ENCODE measurements at places on chromosomes 16 and 17.

- peak; percentile 85 for DNase-seq
These were observed 47.2 kb downstream of the ARHGAP27 start for GRCh38 chr17:45385331-45385997.

GRCh38 chr17:67818110-67819002 is 6.9 kb upstream of the BPTF start:
- no peak for DNase-seq

DNA sequence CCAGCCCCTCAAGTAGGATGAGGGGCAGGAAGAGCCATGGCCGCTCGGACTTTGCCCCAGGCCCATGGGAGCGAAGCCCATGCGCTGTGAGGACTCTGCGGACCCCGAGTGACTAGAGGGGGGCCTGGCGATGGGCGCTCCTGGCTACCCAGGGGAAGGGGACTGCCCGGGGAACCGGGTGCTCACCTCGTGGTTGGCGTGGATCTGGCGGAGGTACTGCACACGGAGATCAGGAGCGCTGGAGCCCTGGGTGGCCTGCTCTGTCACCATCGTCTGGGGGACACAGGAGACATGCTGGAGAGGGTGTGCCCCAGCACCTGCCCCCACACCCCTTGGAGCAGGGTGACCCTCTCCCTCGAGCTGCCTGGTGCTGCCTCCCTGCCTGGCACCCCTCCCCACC is 11.0 kb downstream of the FAAP100 start:
- no peak for DNase-seq

DNA sequence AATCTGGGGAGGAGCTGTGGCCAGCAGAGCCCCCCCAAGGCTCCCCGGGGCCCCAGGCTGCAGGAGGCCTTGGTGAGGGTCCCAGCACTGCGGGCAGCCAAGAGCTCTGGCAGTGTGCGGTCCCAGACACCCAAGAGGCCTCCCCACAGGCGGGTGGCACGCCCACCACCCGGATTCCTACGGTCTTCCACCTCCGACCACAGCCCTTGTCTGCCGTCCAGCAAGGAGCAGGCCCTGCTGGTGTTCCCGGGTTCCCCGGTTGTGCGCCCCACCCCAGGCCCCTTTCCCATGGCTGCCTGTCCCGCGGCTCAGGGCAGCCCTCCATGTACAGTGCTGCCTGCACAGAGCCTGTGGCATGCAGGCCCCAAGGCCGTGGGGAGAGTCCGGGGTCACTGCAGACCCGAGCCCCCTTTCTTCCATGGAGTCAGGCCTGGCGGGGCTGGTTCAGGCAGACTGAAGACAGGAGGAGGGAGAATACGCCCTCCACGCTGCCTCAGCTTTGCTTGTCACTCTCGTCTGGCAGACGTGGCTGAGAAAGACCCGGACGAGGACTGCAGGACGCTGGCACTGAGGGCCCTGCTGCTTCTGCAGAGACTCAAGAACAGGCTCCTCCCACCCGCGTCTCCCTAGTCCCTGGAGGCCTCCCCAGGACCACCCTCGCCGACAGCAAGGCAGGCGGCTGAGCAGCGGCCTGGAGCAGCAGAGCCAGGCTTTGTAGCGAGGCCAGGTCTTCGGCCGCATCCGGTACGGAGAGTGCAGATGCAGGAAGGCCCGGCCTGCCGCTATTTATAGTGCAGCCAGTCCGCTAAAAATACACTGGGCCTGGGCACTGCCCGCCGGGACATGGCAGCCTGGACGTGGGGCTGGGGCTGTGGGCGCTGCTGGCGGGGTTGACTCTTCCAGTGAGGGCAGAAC is 16.4 kb downstream of the TELO2 start:
- no peak for DNase-seq

- no peak for DNase-seq
These were observed 166.2 kb upstream of the KCNJ16 start for GRCh38 chr17:69908626-69909368.

DNA sequence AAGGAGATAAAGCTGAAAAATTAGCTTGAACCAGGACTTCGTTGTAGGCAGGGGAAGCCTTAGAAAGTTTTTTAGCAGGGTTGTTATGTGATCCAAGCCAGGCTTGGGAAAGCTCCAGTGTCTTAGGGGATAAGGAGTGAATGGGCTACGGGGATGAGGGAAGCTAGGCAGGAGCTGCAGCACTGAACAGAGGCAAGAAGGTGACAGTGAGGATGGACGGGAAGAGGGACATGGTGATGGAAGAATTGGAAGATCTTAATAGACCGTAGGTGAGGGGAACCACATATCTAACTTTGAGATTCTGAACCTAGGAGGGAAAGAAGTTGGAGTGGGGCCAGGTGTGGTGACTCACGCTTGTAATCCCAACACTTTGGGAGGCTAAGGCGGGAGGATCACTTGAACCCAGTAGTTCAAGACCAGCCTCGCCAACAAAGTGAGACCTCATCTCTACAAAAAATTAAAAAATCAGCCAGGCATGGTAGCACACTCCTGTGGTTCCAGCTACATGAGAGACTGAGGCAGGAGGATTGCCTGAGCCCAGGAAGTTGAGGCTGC is 3.2 kb downstream of the RHBDL3 start:
- DNase-seq: no peak

DNA sequence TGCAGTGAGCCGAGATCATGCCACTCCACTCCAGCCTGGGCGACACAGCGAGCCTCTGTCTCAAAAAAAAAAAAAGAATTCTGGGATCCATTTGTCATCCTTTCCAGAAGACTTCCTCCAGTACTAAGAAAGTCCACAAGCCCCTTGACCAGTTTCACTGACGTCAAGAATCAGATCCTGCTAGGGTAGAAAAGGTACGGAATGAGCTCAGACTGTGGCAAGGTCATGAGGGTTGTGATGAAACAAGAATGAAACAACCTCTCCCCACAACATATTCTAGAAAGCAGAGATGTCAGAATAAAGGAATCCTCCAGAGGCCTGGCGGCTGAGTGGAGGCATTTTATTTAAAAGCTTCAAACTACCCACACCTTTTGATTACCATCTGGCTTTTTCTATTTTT is 29.9 kb downstream of the TRAF4 start:
- DNase-seq: no peak

- no peak for DNase-seq
These were observed 358.5 kb upstream of the PMFBP1 start for GRCh38 chr16:72530434-72530833.

- DNase-seq: no peak
These were observed 5.0 kb downstream of the BBS2 start for GRCh38 chr16:56514845-56515244.

DNA sequence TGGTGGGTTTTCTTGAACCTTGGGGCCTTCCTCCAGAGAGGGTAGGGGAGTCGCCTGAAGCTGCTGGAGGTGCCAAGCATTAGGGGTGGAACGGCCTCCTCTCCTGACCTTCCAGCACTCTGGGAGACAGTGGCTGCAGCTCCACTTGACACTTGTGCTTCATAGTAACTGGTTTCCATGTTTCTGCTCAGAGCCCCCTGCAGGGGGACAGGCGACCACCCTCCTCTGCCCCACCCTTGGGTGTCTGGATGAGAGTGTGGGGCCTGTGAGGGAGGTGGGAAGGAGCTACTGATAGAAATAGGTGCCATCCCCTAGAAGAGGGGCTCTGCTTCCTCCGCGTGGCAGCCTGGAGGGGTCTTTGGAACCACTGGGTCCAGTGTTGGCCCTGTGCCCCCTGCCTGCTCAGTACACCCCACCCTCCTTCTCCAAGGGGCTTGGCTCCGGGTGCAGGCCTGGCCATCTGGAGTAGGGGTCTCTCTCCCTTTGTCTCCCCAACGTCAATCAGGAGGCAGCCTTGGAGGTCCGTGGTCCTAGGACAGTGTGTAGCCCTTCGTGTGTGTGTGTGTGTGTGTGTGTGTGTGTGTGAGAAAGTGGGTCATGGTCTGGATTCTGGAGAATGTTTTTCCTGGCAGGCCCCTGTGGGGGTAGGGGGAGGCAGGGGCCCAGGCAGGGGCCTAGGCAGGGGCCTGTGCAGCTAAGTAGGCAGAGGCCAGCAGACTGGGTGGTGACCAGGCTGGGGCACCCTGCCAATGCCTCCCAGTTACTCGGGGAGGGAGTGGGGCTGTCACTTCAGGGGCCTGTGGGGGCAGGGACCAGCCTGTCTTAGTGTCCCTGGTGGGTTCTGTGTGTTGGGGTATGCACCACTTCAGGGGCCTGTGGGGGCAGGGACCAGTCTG is 4.9 kb downstream of the LASP1 start:
- DNase-seq: no peak

GRCh38 chr16:7458144-7458543 is 125.5 kb downstream of the RBFOX1 start:
- no peak for DNase-seq

DNA sequence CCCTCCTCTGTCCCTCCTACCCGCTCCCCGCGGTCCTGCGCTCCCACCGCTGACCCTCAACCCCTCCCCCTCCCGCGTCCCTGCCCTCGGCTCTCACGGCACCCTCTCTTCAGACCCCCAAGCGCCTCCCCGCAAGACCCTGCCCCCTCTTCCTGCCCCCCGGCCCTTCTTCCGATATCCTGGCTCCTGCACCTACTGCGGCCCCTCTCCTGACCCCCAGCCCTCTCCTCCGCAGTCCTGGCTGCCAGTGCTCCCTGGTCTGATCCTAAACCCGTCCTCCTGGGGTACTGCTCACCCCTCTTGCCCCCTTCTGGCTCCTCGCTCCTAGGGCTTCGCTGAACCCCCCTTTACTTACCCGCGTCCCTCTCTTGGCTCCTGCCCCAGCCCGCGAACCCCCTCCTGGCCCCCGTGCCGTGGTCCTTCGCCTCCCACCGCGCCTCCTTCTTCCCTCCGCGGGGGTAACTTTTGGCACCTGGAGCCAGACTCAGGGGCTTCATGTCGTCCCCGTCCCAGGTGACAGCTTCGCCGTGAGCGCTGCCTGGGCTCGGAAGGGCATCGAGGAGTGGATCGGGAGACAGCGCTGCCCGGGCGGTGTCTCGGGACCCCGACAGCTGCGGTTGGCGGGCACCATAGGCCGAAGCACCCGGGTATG is 839 bp downstream of the NKD1 start:
- no peak for DNase-seq

GRCh38 chr16:67760206-67760955 is 41.3 kb upstream of the GFOD2 start:
- no peak for DNase-seq

GRCh38 chr17:82400830-82401229 is 17.3 kb upstream of the HEXD start:
- no peak for DNase-seq

DNA sequence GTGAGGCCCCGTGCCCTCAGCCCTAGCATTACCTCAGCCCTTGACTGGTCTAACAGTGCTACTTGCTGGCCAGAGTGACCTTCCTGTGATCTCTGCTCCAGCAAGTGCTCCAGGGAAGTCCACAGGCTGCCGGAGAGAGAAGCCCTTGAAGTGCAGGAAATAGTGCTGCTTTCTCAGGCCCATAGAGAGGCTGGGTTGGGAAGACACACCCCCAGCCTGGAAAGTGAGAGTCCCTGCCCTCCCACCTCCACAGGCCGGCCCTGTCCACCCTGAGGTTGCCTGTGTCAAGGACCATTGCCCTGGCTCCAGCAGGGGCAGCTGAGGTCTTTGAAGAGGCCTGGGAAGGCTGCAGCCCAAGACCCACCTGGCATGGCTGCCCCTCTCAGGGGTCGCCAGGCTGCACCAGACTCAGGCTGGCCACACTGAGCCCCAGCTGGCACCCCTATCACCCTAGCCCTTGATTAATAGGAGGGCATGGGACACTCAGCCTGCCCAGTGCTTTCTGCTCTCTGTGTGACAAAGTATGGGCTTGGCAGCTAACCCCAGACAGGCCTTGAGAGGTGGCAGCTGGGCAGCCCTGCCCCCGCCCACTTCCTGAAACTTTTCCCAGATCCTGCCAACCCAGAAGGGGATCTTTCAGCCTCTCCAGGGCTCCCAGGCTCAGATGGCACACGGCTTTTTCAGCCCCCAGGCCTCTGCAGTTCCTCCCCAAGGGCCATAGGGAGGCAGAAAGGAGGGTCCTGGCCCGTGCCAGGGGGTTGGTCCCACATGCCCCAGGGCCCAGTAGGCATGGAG is 21.7 kb downstream of the ATP6V0D1 start:
- no peak for DNase-seq

GRCh38 chr17:19449656-19450055 is 38.6 kb downstream of the RNF112 start:
- no peak for DNase-seq

- no peak for DNase-seq
These were observed 265.5 kb upstream of the CCL2 start for GRCh38 chr17:33989361-33990148.

DNA sequence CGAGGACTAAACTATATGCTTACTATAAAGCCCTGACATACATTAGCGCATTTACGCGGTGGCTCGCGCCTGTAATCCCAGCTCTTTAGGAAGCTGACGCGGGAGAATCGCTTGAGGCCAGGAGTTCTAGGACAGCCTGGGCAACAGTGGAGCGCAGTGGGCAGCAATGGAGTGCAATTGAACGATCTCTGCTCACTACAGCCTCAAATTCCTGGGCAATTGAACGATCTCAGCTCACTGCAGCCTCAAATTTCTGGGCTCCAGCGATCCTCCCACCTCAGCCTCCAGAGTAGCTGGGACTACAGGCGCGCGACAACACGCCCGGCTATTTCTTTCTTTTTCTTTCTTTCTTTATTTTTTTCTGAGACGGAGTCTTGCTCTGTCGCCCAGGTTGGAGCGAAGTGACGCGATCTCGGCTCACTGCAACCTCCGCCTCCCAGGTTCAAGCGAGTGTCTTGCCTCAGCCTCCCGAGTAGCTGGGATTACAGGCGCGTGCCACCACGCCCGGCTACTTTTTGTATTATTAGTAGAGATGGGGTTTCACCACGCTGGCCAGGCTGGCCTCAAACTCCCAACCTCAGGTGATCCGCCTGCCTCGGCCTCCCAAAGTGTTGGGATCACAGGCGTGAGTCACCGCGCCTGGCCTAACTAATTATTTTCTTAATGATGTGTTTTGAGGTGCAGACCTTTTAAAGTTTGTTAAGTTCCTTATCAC is 506 bp upstream of the COG7 start:
- no peak for DNase-seq

GRCh38 chr17:55778389-55779118 is 27.7 kb downstream of the PCTP start:
- DNase-seq: no peak

DNA sequence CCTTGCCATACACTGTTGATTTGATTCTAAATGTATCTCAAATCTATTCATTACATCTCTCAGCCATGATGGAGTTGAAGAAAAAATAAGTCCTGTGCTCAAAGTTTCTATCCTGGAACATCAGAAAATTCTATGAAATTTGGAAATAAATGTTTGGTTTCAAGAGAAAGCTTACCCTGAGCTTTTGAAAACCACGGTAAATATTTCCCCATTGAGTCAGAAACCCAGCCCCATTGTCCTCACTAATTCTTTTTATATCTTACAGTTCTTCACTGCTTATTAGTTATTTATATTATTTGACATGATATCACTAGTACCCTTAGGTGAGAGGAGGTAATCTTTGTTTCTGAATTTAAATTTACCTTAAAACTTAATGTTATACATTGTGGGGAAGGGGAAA is 128.5 kb downstream of the MRTFB start:
- DNase-seq: no peak

DNA sequence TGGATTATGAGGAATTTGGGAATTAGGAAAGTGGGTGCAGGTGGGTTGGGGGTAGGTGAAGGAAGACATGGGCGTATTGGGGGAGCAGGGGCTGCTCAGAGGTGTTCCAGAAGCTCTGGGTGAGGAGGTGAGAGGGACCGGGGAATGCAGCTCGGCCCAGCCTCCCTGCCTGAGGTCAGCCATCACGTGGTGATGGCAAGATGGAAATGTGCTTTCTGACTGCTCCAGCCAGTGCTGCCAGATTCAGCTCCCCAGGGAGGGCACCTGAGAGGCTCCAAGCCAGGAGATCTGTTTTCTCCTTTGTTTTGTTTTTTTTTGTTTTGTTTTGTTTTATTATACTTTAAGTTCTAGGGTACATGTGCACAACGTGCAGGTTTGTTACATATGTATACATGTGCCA is 35.2 kb upstream of the STH start:
- no peak for DNase-seq

GRCh38 chr17:28225271-28225670 is 93.7 kb upstream of the TMEM97 start:
- no peak for DNase-seq

All from activated T-helper 9 cell treated with anti-CD3 and anti-CD28 coated beads, Interleukin-2, amount 50 U/mL, for 16 hours (primary cell).